ENCODE measurements at places on chromosomes 12 and 14.
A peak's percentile ranks its signal among the peaks of the same experiment; 100 is the strongest.

DNA sequence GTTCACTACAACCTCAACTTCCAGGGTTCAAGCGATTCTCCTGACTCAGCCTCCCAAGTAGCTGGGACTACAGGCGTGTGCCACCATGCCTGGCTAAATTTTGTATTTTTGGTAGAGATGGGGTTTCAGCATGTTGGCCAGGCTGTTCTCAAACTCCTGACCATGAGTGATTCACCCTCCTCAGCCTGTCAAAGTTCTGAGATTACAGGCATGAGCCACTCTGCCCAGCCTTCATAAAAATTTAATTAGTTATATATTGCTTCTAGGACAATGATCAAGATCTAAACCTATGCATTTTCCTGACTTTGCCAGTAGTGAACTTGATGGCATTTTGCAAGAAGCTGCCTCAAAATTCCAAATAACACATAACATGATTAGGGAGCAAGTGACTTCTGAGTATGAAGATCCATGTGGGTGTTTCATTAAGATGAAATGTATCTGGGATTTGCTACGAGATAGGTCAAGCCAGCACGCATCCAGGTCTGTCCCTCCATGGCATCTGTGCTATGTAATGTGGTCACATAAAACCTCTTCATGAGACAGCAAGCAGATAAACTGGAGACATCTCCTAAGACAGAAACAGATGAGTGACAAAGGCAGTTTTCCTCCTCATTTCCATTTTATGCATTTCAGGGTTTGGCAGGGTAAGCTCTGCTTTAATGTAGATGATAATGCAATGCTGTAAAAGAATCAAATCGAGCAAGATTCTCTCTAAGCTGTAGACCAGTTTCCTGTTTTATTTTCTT is 319.4 kb upstream of the ATP2B1 start:
- DNase-seq = no peak

- peak; percentile 39 for DNase-seq
Measured at GRCh38 chr12:68114606-68115005, 44.9 kb downstream of the IFNG start.

DNA sequence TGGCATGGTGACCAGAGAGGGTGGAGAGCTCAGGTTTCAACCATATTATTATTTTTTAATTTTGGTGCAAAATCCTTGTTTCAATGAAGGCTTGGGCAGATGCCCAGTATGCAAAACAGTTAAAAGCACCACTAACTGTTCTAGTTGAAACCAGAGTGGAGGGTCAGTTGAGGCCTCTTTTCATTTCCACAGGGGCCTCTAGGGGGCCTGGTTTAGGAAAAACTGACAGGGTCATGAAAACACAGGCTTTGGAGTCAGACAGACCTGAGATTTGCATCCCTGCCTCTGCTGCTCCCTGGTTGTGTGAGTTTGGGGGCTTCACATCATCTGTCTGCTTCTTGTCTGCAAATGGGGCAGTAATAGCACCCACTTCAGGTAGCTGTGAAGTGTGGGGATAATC is 3.3 kb upstream of the RPH3A start:
- peak; percentile 53 for DNase-seq

DNA sequence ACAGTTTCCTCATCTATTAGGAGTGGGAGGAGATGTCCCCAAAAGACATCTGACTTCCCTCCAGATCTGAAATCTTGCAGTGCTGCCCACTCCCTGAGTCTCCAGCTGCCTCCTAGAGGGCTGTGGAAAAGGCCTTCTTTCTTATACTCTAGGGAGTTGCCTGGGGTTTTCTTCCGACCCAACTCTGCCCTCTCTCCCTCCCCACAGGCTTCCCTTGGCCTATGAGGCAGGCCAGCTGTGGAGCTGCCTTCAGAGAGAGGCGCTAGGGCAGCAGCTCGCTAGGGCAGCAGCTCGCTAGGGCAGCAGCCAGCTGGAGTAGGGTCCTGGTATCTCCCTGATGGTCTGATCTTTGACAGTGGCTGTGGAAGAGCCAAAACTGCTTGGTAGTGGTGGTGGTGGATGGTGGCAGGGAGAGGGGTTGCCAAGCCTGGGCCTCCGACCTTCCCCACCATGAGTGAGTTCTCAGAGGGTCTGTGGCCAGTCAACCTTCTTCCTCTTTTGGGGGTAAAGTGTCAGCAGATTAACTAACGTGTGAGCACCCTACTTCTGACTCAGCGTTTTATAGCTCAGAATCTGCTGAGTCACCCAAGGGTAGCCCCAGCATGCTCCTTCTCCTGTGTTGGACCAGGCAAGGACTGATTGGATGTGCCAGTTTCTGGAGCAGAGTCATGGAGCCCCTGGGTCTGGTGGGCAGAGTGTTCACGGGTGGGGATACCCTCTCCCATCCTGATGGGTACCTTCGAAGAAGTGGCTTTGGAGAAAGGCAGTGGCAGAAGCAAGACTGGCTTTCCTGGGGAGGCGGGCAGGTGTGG is 2.3 kb downstream of the SLC48A1 start:
- no peak for DNase-seq

- no peak for DNase-seq
Measured at GRCh38 chr14:42112108-42112507, 505.4 kb downstream of the LRFN5 start.

GRCh38 chr14:45838597-45838996 is 585.6 kb upstream of the MIS18BP1 start:
- peak; percentile 58 for DNase-seq

GRCh38 chr12:47876440-47876960 is 28.3 kb downstream of the VDR start:
- no peak for DNase-seq
